ENCODE measurements at places on chromosomes 6 and 20.

GRCh38 chr6:501891-502601 is 110.5 kb downstream of the IRF4 start:
- DNase-seq, result no peak

DNA sequence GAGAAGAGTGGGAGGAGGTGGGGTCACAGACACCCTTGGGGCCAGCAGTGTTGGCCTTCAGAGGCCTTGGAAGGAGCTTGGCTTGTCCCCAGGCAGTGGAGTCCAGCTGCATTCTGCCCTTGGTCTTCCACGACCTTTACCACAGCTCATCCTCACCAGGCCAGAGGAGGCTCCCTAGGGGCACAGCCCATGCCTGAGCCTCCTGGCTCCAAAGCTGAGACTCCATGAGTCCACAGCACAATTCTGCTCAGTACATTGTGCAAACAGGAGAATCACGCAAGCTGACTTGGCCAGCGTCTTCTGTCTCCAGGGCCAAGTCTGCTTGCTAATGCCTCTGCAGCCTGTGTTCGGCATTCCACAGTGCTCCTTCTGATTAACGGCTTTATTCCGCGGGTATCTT is 337.2 kb downstream of the SMOC2 start:
- DNase-seq, result no peak

- peak; percentile 83 for DNase-seq
These were observed at the start of gene BLCAP for GRCh38 chr20:37527638-37528445. BLCAP (minus strand) TSS chr20:37527876; CDS start chr20:37519174, 8,702 bp downstream.

- DNase-seq, result peak; percentile 88
These were observed 94.9 kb downstream of the CEBPB start for GRCh38 chr20:50285376-50286173.

GRCh38 chr6:112620812-112621569 is 273.9 kb downstream of the RFPL4B start:
- no peak for DNase-seq

GRCh38 chr20:9581509-9581908 is 67.1 kb downstream of the LAMP5 start:
- DNase-seq, result no peak

All from HFFc6 (cell line).